GDM1 (cell line): ENCODE measurements at places on chromosomes 5 and 9.

GRCh38 chr9:138098116-138098907, 220.7 kb downstream of the CACNA1B start:
- no peak for DNase-seq

GRCh38 chr5:61441742-61442141, 109.7 kb downstream of the ZSWIM6 start:
- no peak for DNase-seq

- no peak for DNase-seq
Measured at GRCh38 chr9:125687163-125687863, 19.7 kb downstream of the MAPKAP1 start.

DNA sequence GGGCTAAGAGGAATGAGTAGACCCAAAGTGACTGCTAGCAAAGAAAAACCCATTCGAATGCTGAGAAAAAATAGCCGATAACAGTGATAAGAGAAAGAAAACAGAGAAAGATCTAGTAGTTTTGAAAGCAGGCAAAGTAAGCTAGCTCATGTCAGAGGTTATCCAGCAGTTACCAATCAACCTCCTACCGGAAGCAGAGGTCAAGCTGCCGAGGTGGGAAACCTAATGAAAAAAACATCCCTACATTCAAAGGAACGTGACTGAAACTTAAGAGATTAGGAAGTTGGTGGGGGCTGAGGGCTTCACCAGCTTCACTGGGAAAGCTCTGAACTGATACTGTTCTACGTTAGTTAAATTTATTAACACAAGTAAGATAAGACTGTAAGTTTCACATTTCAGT, 32.6 kb downstream of the SSBP2 start:
- no peak for DNase-seq

DNA sequence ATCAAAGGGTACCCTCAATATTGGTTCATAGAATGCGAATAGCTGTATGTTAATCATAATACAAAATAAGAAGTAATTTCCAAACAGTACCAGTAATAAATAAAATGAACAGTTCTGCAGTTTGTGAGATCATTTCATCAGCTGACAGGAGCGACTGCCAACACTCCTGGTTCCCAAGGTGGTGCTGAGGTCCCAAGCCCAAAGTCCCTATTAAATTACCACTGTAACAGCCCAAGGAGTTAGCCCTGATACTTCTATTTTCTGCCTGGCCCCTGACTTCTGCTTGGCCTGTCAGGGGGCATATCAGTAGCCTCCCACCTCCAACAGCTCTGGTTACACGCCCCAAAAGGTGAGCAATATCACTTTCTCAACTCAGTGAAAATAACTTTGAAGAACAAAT, 47.1 kb downstream of the ANKH start:
- DNase-seq = no peak

DNA sequence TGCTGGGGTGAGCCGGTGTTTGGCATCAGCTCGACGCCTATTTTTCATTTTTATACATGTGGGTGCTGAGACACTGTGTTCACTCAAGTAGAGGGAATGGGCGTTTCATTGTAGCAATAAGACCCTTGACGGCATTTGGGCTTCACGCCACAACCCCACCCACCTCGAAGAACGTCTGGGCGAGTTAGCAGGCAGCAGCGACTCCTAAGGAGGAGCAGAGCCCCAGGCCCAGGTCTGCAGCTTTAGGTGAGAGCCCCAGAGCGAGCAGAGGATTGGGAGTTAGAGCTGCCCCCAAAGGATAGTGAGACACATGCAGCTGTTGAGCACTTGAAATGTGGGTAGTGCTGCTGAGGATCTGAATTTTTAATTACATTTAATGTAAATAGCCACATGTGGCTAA, 1.6 kb upstream of the ZFP62 start:
- no peak for DNase-seq
